ENCODE measurements at places on chromosomes 12 and 14. TPM values are rescaled to one million over a fixed set of nuclear protein-coding genes. Genes with fewer than 3 reads are reported as not detected.

DNA sequence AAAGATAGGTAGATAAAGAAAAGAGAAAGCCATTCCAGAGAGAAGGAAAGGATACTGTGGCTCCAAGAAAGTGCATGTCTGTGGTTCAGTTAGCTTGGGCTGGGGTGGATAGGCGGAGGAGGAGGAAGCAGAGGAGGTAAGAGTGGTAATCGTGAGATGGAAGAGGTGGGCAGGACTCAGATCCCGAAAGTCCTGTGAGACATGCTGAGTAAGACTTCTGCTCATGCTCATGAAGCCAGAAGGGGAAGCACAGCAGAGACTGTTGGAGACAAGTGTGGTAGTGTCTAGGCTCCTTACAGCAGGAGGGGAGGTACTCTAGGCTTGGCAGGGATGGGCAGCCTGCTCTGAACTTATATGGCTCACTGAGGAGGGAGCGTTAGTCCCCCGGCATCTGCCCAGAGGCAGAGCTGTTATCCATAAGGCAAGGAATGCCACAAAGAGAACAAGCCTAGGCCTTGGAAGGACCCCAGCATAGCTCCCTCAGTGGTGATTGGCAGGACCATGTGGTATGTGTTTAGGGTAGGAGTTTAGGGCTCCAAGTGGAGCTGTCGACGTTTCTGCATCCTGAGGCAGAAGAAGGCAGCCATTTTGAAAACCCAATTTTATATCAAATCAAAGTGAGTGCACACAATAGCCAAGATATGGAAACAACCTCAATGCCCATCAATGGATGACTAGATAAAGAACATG lies 135.3 kb downstream of the SMOC1 start:
- DNase-seq, result no peak

NKX2-1 gene
- not detected for total RNA-seq

GRCh38 chr14:52821805-52822250 lies 30.4 kb upstream of the GNPNAT1 start:
- no peak for DNase-seq

CLEC2A gene
- not detected for total RNA-seq

DNA sequence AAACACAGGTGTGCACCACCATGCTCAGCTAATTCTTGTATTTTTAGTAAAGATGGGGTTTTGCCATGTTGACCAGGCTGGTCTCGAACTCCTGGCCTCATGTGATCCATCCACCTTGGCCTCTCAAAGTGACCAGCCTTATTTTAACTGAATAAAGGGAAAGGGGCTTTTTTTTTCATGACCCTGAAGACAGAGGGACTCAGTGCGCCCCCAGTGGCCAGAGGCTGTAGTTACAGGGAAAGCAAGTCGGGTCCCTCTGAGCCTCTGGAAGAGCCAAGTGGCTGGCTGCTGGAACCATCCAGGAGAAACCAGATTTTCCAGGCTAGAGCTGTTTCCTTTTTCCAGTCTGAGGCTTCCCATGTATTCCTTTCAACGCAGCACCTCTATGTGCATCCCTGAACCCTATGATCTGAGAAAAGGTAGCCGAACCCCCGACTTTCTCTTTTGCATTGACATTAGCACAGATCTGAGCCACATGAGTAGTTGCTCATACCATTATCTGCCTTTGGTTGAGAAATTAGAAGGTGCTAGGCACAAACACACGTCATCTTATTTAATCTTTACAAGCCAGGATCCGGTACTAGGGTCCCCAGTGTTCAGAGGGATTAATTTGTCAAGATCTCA lies 342.7 kb downstream of the CACNA1C start:
- no peak for DNase-seq

GRCh38 chr14:75630695-75631452 lies 29.8 kb downstream of the ERG28 start:
- DNase-seq, result no peak

GRCh38 chr14:51081209-51081608 lies 13.7 kb downstream of the TRIM9 start:
- DNase-seq, result no peak

Data from CD8-positive, alpha-beta memory T cell (primary cell).